ENCODE measurements at places on chromosomes 13 and 19. TPM values are rescaled to one million over a fixed set of nuclear protein-coding genes. Genes with fewer than 3 reads are reported as not detected.

DNA sequence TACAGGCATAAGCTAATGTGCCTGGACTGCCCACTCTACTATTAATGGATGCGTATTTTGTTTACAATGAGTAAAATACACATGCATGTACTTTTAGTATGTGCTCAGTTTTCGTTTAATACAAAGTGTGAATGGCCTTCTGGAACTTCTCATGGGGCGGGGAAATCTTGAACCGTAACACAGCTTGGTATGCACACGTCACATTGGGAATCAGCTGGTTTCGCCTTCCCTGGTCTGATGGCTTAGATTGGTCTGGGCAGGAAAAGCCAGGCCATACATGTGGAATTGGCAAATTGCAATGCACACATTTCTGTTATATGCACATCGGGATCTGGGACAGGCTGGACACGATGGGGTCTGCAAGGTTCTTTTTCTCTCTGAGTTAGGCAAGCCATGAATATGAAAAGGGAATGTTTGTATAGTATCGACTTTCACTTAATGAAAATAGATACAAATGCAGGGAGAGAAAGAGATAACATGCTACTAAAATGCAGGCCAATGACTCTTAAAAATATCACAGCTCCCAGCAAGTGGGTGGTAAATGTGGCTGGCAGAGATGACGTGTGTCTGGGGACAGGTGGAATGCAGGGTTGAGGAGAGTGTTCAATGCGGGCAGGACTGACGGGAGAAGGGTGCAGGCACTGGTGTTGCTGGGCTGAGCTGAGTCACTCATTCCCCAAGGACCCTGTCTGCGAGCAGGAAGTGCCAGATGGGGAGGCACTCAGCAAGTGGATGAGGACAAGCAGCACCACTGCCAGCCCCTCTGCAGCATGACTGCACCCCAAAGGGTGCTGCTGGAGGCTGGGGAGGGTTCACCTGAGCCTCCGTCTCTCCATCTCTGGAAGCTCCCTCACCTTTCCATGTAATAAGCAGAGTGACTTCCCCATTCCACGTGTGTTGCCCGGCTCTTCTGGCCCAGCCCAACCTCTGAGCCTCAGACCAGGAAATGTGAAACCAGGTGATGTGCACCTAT lies 204.0 kb upstream of the GPR12 start:
- no peak overlapping the region for H3K4me3 ChIP-seq
- no peaks in the 10 kb centered on the region for H3K27me3 ChIP-seq
- peak overlapping the region; percentile 92 for H3K27ac ChIP-seq
- H3K4me1 ChIP-seq, result peaks cover 84% of the 10 kb centered on the region

- H3K27ac ChIP-seq, result no peak overlapping the region
- DNase-seq, result no peak
- no peaks in the 10 kb centered on the region for H3K4me1 ChIP-seq
- no peaks in the 10 kb centered on the region for H3K36me3 ChIP-seq
- no peak overlapping the region for H3K4me3 ChIP-seq
- H3K27me3 ChIP-seq, result no peaks in the 10 kb centered on the region
These were observed 6.6 kb downstream of the ZSCAN18 start for GRCh38 chr19:58091251-58091995.

GRCh38 chr13:111976474-111977178 lies 90.3 kb upstream of the SOX1 start:
- DNase-seq, result no peak
- no peaks in the 10 kb centered on the region for H3K4me1 ChIP-seq
- H3K36me3 ChIP-seq, result no peaks in the 10 kb centered on the region
- no peaks in the 10 kb centered on the region for H3K27me3 ChIP-seq
- H3K27ac ChIP-seq, result no peak overlapping the region
- no peak overlapping the region for H3K4me3 ChIP-seq

GRCh38 chr13:21047087-21047486 lies 14.3 kb downstream of the LATS2 start:
- H3K4me3 ChIP-seq, result no peak overlapping the region
- no peak for DNase-seq
- H3K27me3 ChIP-seq, result no peaks in the 10 kb centered on the region
- H3K4me1 ChIP-seq, result peaks cover 9% of the 10 kb centered on the region

GRCh38 chr13:44649104-44649428 lies 72.9 kb upstream of the TSC22D1 start:
- H3K36me3 ChIP-seq, result no peaks in the 10 kb centered on the region
- DNase-seq, result no peak
- H3K4me1 ChIP-seq, result no peaks in the 10 kb centered on the region
- no peaks in the 10 kb centered on the region for H3K27me3 ChIP-seq

GRCh38 chr13:23690668-23691067 lies 120.5 kb downstream of the TNFRSF19 start:
- DNase-seq, result no peak
- H3K36me3 ChIP-seq, result no peaks in the 10 kb centered on the region
- no peak overlapping the region for H3K4me3 ChIP-seq
- H3K27me3 ChIP-seq, result no peaks in the 10 kb centered on the region

GRCh38 chr13:39810091-39810877 lies 154.8 kb downstream of the COG6 start:
- H3K4me1 ChIP-seq, result no peaks in the 10 kb centered on the region
- H3K4me3 ChIP-seq, result no peak overlapping the region
- H3K36me3 ChIP-seq, result no peaks in the 10 kb centered on the region
- H3K27me3 ChIP-seq, result no peaks in the 10 kb centered on the region
- DNase-seq, result peak; percentile 5

Gene MCF2L
- total RNA-seq, result 24.4 TPM

Gene CGB5
- total RNA-seq, result 0.49 TPM

- H3K27ac ChIP-seq, result no peak overlapping the region
- no peaks in the 10 kb centered on the region for H3K36me3 ChIP-seq
- H3K27me3 ChIP-seq, result no peaks in the 10 kb centered on the region
- no peak overlapping the region for H3K4me3 ChIP-seq
- H3K4me1 ChIP-seq, result no peaks in the 10 kb centered on the region
These were observed 78.6 kb upstream of the MAB21L1 start for GRCh38 chr13:35554972-35555623.

- H3K4me1 ChIP-seq, result no peaks in the 10 kb centered on the region
- H3K36me3 ChIP-seq, result peaks cover 3% of the 10 kb centered on the region
- H3K4me3 ChIP-seq, result no peak overlapping the region
These were observed 29.2 kb downstream of the SUGP2 start for GRCh38 chr19:19004144-19004543.

Gene ZNF784
- total RNA-seq, result 8.5 TPM

Gene NOSIP
- 77.7 TPM for total RNA-seq

- no peak overlapping the region for H3K4me3 ChIP-seq
- 0 out of 2 replicates have a peak, but pooled peaks cover under 1% of the 10 kb centered on the region for H3K4me1 ChIP-seq
- H3K27ac ChIP-seq, result no peak overlapping the region
- no peaks in the 10 kb centered on the region for H3K36me3 ChIP-seq
- no peaks in the 10 kb centered on the region for H3K27me3 ChIP-seq
These were observed 61.0 kb downstream of the NHLRC3 start for GRCh38 chr13:39099231-39099630.

Gene ZNF787
- 60.0 TPM for total RNA-seq

GRCh38 chr13:26021516-26021915 lies 30.3 kb downstream of the SHISA2 start:
- no peak for DNase-seq
- H3K27me3 ChIP-seq, result no peaks in the 10 kb centered on the region
- H3K4me1 ChIP-seq, result peaks cover 17% of the 10 kb centered on the region
- H3K4me3 ChIP-seq, result no peak overlapping the region
- H3K27ac ChIP-seq, result no peak overlapping the region
- H3K36me3 ChIP-seq, result no peaks in the 10 kb centered on the region

DNA sequence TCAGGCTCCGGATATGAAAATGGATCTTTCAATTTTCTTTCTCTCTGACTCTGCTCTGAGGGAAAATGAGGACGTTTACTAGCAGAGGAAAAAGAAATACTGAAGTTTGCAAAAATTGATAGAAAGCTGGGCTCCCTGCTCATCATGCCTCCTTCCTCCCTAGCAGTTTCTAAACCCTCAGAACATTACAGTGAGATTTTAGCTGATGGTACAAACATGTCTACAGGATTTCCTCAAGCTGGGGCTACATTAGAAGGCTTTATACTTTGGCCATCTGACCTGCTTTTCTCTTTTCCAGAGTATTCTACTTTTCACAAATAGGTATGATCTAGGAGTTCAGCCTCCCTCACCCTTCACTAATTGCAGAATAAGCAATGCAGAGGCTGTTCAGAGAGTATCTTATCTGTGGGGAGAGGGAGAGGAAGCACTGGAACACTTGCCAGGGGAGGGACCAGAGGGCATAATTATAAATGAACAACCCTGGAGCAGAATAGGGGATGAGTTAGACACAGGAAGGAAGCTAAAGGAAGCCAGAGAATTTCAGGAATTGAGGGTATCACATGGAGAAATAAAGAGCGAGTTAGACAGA lies 30.0 kb downstream of the CEACAM1 start:
- no peaks in the 10 kb centered on the region for H3K27me3 ChIP-seq
- no peaks in the 10 kb centered on the region for H3K36me3 ChIP-seq
- DNase-seq, result no peak
- H3K27ac ChIP-seq, result peak overlapping the region; percentile 32
- peaks cover 33% of the 10 kb centered on the region for H3K4me1 ChIP-seq

DNA sequence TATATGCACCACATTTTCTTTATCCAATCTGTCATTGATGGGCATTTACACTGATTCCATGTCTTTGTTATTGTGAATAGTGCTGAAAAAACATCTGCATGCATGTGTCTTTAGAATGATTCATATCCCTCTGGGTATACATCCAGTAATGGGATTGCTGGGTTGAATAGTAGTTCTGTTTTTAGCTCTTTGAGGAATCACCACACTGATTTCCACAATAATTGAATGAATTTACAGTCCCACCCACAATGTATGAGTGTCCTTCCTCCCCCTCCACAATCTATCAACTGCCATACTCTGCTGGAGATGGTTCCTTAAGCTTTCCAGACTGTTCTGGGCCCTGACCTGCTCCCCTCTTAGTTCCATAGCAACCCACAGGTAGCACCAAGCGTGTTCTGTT lies 667.0 kb downstream of the LIG4 start:
- H3K4me3 ChIP-seq, result no peak overlapping the region
- no peaks in the 10 kb centered on the region for H3K27me3 ChIP-seq
- H3K4me1 ChIP-seq, result no peaks in the 10 kb centered on the region
- no peaks in the 10 kb centered on the region for H3K36me3 ChIP-seq
- no peak overlapping the region for H3K27ac ChIP-seq

- no peak for DNase-seq
- H3K4me1 ChIP-seq, result no peaks in the 10 kb centered on the region
- H3K4me3 ChIP-seq, result no peak overlapping the region
- H3K27me3 ChIP-seq, result no peaks in the 10 kb centered on the region
These were observed 242.4 kb upstream of the TMTC4 start for GRCh38 chr13:100917011-100917410.

- H3K4me1 ChIP-seq, result peaks cover 2% of the 10 kb centered on the region
- no peaks in the 10 kb centered on the region for H3K36me3 ChIP-seq
- no peak for DNase-seq
- H3K4me3 ChIP-seq, result no peak overlapping the region
These were observed 18.0 kb upstream of the C1QTNF9B start for GRCh38 chr13:23915308-23915707.

Gene CRX
- not detected for total RNA-seq

Gene NEK3
- 23.2 TPM for total RNA-seq

- H3K27me3 ChIP-seq, result no peaks in the 10 kb centered on the region
- H3K36me3 ChIP-seq, result no peaks in the 10 kb centered on the region
These were observed 610 bp downstream of the ZNF791 start for GRCh38 chr19:12611361-12611699.

DNA sequence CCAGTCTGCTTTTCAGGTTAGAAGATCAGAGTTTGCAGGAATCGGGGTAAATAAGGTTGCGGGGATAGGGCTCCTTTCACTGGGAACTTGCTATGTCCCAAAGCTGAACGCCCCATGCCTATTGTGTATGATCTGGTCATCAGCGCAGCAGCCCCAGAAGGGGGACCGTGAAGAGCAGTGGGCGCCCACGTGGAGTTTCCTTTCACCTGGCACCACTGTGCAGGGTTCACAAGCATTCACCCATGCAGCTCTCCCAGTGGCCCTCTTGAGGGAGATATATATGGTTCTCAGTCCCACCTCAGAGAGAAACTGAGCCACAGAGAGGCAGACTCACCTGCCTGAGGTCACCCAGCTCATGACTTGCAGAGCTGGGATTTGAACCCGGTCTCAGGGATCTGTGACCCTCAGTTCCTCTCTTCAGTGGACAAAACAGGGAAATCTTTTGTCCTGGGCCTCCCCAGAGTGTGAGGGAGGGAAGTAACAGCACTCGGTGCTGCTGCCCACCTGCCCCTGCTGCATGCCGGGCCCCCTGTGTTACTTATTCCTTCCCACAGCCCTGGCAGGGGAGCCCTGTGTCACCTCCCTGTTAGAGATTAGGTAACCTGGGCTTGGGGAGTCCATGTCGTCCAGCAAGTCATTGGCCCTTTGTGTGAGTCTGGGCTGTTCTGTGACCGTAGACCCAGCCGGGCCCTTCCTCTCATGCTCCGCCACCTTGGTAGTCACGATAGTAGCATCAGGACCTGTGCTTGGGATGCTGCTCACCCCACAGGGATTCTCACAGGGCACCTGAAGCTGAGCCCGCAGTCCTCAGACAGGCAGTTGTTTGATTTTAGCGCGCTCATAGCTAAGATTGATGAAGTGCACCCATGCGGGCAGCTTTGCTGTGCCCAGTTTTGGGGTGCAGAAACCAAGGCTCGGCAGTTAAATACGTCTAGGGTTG lies 27.9 kb downstream of the PPP5C start:
- peaks cover 6% of the 10 kb centered on the region for H3K4me1 ChIP-seq
- H3K27ac ChIP-seq, result no peak overlapping the region
- no peaks in the 10 kb centered on the region for H3K27me3 ChIP-seq
- no peak for DNase-seq
- H3K4me3 ChIP-seq, result no peak overlapping the region

DNA sequence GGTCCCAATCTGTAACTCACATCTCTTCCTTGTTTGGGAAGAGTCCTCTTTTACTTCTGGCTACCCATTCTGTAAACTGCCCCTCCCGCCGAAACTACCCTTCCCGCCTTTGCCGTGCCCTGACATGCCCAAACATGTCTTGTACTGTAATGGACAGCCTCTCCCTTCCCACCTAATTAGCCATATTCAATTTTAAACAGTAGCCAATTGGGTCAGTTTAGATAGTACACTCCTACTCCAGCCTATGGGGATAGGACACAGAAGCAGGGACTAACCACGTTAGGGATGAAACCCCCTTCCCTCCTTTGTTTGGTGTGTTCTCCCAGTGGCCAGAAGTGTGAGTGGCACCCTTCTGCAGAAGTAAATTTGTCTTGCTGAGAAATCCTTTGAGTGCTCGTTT lies 34.2 kb downstream of the SACS start:
- H3K4me1 ChIP-seq, result 0 out of 2 replicates have a peak, but pooled peaks cover under 1% of the 10 kb centered on the region
- H3K27ac ChIP-seq, result no peak overlapping the region
- no peaks in the 10 kb centered on the region for H3K36me3 ChIP-seq
- H3K27me3 ChIP-seq, result no peaks in the 10 kb centered on the region
- no peak for DNase-seq

Gene ATP4B
- not detected for total RNA-seq

Gene SLC1A6
- total RNA-seq, result not detected
